ENCODE measurements at places on chromosomes 3 and 15.
A peak's percentile ranks its signal among the peaks of the same experiment; 100 is the strongest.

DNA sequence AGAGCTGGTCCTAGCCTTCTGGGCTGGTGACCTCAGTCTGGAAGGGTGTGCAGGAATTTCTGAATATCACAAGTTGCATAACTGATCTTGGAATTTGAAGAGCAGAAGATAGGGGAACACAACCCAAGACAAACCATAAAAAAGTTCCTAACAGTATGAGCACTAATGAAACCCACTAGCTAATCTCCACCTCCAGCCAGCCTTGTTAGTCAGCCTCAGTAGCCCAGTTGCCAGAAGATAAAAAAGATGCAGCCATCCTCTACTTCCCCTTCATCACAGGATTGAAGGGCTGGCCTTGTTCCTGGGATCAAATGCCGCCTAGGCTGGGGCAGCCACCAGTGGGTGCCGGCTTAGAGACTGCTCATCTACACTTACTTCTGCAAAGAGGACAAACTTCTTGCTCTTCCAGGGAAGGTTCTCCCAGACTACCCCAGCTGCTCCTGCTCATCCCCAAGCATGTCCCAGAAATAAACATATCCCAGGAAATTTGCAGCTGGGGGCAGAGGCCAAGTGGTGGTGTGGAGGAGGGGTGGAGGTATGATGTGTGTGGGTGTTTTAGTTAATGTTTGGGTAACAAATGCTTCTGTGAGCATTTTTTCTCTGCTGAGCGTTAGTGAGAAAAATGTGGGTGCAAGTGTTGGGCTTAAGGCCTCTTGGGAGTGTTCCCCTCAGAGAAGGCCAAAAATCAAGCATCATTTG, 9.2 kb upstream of the ITGA11 start:
- peak; percentile 81 for ATAC-seq

GRCh38 chr15:99331381-99331780, 80.1 kb downstream of the LRRC28 start:
- ATAC-seq = no peak

GRCh38 chr3:194885766-194886165, 200.1 kb downstream of the FAM43A start:
- no peak for ATAC-seq

DNA sequence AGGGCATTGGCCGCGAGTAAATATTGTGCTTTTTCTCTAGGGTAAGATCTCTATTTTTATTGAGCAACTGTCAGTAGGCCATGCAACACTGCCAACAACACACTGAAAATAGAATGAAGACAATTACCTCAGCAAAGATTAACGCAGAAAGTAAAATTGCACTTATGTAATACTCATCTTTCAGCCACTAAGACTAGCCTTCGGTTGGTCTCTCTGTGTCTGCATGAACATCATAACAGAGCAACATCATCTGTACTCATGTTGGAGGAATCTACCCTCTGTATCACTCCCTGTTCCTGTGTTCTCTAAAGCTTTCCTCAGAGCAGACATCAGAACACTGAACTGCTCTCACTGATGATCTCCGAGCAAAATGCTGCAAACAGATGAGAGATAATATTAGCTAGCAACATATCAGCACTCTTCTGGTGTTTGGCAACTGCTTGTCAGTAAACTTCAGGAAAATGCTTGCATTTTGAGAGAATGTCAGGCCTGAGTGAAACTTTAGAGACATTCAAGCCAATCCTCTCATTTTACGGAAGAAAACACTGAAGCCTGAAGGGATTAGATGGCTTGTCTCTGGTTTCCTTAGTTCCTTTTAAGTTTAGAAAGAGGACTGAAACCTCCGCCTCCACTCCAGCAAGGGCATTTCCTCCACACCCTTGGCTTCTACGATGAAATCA, 8.4 kb upstream of the LRRC3B start:
- ATAC-seq = no peak

DNA sequence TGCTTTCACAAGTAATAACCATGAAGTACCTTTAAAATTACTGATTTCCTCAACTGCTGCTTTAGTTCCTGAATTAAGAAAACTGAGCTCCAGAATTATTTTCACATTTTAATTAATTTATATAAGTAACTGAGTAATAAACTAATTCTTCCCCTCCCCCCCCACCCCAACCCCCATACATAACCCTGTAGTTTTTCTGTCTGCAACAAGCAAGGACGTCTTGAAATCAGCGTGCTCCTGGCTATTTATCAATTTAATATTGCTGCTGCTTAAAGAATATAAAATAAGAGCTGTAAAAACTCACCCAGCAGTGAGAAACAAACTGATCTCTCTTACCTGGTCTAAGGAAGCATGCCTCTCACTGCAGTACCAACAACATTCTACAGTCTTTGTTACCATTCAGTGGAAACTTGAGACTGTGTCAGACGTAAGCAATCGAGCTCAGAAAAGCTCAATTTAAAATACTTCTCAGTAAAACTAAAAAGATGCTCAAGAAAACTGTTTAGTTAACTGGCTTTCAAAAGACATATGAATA, 121.0 kb downstream of the TFDP2 start:
- ATAC-seq = no peak

DNA sequence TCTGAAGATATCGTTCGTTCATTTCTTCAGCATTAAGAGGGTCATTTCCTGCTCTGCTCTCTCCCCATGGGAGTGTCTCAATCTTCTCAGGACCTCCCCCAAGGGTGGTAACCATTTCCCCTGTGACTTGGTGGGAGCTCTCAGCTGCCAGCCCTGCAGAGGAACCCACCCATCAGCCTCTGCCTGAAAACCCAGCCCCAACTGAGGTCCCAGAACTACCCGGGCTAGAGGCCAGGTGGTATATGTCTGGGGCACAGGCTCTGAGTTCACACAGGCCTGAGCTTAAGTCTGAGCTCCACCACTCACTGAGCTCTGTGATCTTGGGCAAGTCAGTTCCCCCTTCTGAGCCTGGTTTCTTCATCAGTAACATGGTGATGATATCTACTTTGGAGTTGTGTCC, 10.0 kb upstream of the ATP2B2 start:
- ATAC-seq = no peak

DNA sequence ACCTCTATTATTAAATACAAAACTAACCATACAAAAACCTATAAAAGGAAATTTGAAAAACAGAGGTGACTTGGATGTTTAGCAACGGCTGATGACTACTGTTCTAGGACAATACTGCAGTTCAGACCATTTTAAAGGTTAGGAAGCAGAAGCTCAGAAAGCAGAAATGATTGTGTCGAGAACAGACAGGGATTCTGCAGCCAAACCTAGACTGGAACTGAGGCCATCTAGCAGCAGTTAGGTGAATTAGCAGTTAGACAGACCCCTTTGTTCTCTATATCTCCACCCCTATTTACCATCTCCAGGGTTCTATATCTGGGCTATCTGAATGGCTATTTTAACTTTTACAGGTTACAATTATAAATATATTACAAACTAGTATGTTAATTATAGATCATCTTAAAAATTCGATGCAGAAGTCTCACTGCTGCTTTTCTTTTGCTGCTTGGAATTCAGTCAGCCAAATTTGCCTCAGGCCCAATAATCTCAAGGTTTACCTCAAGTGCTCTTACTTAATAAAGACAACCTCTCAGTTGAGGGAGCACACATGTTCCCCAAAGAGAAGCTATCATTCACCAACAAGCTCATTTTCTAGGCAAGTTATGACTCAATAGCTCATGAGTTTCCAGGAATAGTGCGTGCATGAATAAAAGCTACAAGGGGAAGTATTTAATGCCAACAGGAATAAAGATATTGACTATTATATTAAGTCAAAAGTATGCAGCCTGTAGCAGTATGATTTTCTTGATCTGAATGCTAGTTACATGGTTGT, 9.3 kb upstream of the IL1RAP start:
- no peak for ATAC-seq

GRCh38 chr3:151319628-151320027, 3.0 kb upstream of the GPR87 start:
- no peak for ATAC-seq

DNA sequence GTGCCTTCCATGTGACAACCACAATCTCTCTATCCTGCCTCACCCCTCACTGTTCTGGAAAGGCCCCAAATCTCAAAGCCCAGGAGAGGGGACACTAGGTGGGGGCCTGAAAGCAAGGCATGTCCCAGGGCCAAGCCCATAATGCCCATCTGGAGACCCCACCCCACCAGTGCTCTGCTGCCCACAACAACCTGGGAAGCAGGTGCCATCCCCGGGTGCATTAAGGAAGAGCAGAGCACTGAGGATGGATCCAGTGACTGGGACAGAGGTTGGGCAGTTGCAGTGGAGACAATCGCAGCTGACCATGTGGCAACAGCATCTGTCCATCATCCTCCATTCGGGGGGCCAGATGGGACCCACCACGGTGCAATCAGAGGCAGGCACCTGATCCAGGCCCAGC, 106.2 kb upstream of the PRR20G start:
- ATAC-seq = no peak

- ATAC-seq = no peak
Observed at GRCh38 chr3:8152821-8153418, 348.7 kb upstream of the LMCD1 start.

DNA sequence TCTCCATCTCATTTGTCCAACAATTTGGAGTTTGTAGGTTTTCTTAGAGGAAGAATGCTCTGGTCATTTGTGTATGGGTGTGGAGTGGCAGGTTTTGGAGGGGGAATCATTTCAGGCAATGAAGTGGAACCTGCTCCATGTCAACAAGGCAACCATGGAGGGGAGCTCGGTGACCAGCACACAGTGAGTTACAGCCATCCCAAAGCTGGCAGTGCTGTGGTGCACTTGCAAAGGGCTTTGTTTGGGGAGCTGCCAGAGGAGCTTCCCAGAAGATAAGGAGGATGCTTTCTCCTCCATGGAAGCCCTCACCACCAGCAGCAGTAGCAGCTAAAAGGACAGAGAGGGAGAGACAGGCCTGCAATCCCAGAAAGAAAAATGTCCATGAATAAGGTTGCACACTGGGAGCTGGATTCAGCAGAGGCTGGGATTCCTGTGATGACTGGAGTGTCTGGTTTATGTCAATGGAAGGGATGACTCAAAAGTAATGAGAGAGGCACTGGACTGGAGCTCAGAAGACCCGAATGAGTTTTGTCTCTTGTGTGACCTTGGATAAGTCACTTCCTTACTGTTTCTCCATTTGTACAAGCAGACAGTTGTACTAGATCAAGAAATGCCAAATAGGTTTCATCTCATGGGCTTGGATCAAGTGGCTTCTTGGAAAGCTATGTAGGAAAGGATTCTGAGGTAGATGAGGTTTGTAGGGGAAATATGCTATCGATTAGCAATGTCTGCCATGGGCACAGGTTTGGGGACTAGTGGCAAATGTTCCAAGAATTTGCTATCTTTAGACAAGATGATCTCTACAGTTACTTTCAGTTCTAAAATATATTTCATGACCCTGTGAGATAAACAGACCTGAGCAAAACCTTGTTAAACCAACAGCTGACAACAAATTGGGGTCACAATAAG, 27.2 kb upstream of the UBE2Q2 start:
- no peak for ATAC-seq

- ATAC-seq = no peak
Observed at GRCh38 chr3:54361746-54362283, 239.5 kb downstream of the CACNA2D3 start.

- ATAC-seq = no peak
Observed at GRCh38 chr15:38010395-38010794, 76.0 kb downstream of the TMCO5A start.

DNA sequence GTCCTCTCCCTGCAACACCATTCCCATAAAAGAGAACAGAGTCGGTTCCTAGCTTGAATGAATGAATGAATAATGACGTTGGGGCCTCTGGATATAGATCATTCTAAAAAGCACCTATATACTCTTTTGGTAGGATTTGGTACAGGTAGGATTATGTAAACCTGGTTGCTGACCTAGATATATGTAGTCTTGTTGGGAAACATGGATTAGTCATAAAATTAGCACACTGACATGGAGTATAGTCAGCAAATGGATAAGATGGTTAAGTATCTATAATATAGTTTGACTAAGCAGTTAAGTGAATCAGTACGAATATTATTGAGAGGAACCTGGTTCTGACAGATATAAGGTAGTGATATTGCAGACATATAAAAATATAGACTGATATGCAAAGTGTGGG, 142.5 kb downstream of the FILIP1L start:
- no peak for ATAC-seq

DNA sequence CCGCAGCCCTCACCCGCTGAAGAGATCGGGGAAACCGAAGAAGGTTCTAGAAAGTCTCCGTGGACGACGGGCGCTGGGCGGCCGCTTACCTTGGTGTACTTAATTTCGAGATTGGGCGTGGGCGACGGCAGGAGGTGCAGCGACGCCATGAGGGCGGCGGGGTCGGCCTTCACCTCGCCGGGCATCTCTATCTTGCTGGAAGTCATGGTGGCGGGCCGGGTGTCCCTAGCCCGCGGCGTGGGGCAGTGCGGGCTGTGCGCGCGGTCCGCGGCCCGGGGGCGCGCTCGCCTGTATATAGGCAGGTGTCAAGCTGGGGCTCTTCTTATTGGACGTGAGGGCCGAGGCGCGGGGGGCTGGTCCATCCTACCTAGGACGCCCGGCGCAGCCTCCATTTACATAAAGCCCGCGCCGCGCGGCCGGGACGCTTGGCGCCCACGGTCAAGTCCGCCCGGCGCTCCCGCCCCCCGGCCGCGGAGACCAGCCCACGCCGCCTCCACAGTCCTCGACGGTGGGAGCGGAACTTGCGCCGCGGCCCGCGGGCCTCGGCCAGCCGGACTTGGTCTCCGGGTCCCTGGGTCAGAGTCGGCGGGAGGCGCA, at the start of gene ALDH1A2:
ALDH1A2 (minus strand) TSS at position 267 of the 597 bp plus-strand sequence; CDS start at position 206, 61 bp downstream.
- peak; percentile 32 for ATAC-seq

GRCh38 chr15:37246065-37246464, 145.7 kb upstream of the MEIS2 start:
- ATAC-seq = no peak

DNA sequence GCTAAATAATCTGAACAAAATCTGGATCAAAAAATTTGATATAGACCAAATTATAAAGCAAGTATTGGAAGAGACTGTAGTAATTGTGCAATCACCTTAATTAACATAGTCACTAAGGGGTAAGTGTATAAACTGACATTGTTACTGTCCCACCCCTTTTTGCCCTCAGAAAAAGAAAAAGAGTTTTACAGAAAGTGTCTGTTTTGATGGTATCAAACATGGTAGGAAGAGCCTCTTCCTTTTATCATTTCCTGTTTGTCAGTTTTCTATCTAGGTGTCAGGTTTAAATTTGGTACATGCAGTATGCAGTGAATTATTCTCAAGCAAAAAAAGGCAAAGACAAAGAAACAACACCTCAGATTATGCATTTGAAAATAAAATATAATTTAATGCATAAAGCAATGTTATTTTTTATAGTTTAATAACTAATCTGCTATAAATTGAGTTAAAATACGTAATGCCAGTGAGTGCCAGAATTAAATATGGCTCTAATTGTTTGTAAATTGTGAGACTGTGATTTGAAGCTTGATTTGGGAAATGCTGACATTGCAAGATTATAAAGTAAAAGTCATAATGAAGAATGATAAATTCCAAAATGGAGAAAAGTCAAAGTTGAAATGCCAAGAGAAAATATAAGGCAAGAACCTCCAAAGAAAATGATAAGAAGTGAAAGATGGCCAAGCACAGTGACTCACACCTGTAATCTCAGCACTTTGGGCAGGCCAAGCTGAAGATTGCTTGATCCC, 30.3 kb upstream of the CMC1 start:
- ATAC-seq = no peak

DNA sequence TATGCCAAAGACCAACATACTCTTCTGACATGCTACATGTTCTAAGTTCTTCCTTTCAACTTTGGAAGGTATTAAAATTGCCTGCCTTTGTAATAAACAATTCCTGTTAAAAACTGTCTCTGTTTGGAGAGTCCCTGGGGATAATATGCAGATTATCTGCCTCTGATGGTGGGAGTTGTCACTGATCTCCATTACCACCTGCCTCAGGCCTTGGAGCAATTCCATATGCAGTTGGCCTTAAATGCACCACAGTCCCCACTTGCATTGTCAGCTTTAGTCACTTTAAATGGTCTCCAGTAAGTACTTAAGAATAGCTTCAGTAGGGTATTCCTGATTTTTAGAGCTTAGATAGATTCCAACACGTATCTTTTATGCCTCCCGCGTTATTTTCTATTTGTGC, 121.1 kb upstream of the GOLIM4 start:
- ATAC-seq = no peak

Data from gastroesophageal sphincter (tissue), 4 donors.